HFFc6 (cell line): ENCODE measurements at places on chromosomes 3 and 15.
A peak's percentile ranks its signal among the peaks of the same experiment; 100 is the strongest.

- no peak for DNase-seq
Observed at GRCh38 chr3:7205962-7206361, 345.0 kb downstream of the GRM7 start.

DNA sequence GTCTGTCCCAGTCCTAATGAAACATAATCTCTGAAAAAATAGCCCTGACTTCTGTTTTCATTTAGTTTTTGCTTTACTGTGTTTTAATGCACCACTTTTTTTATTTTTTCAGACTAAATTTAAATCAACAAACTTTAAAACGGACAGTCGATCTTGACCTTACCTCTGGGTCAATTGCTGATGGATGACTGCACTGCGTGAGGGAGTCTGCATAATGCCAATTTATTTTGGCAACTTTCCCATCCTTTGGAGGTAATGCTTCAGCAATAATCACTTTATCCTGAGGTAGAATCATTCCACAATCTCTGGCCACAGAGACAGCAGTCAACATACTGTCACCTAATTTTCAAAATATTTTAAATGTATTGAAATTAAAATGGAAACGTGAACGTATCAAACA lies 32.5 kb upstream of the GP5 start:
- DNase-seq, result no peak

GRCh38 chr15:92366381-92366780 lies 27.3 kb upstream of the ST8SIA2 start:
- no peak for DNase-seq

- no peak for DNase-seq
Observed at GRCh38 chr3:129526121-129526900, 2.1 kb upstream of the RHO start.

- no peak for DNase-seq
Observed at GRCh38 chr3:39915027-39915426, 105.6 kb downstream of the MYRIP start.

GRCh38 chr15:31081588-31082250 lies 19.8 kb downstream of the TRPM1 start:
- DNase-seq, result no peak

GRCh38 chr3:37922721-37923568 lies 61.3 kb downstream of the CTDSPL start:
- DNase-seq, result peak; percentile 49

- DNase-seq, result no peak
Observed at GRCh38 chr3:146052056-146052790, 108.8 kb downstream of the PLOD2 start.
